ENCODE measurements at places on chromosomes 2 and 18.
A peak's percentile ranks its signal among the peaks of the same experiment; 100 is the strongest.

DNA sequence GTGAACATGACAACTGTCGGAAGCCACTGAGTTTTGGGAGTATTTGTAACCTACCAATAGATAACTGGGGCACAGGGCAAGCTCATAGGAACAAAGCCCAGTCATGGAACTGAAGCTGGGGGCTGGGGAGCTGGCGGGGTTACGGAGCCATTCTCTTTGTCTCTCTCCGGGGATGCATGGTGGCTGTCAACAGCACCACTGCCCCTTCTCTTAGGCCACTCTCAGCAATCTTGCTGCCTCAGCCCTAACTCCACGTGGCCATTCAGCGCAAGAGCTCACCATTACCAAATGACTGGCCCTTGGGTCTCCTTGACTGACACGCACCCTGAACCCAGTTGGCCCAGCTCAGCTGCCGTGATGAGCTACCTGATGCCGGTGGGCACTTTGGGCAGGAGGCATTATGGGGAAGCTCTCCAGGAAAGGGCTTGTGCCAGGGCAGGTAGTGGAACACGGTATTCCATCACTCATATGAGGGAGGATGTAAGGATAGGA lies 33.6 kb upstream of the ODC1 start:
- no peak for DNase-seq

DNA sequence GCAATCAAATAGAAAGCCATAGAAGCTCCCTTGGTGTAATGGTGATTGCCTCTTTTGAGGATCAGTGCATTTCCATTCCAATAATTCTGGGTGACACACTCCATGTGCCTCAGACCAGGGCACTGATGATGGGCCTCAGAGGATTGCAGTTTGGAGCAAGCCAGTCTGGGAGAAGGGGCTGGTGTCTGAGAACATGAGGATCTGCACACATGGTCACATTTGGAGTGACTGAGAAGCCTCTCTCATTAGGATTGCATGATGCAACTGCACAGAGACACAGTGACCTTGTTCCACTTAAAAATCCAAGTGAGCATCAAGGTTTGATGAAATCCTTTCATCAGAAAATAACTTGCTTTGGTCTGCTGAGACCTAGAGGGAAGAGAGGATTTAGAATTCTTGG lies 216.4 kb downstream of the ANKRD30B start:
- DNase-seq: no peak

DNA sequence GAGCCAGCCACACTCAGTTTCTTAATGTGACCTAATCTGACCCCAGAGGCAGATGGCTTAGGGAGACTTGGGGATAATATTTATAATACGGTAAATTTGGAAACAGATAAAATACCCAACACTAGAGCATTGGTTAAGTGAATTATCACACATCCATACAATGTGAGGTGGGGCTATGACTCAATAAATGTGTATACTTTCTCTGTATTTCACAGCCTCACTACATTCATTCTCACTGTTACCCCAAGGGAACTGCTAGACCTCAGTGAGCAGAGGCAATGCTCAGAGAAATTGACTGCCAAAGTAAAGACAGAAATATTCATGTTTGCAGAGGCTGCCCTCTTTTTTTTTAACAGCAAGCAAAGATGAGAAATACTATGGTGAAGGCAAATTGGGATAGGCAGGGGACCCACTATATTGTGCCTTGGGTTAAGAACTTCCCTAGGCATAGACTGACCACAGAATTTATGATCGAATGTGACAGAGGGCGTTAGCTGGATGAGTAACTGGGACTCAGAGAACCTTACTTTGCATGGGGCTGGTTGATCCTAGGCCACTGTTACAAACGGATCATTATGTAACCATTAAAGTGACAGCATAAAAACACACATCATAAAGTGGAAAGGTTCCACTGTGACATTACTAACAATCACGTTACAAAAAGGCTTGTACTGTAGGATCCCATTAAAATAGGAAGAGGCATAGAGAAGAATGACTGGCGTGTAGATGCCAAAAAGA lies 246.0 kb upstream of the LYPD1 start:
- DNase-seq: no peak

DNA sequence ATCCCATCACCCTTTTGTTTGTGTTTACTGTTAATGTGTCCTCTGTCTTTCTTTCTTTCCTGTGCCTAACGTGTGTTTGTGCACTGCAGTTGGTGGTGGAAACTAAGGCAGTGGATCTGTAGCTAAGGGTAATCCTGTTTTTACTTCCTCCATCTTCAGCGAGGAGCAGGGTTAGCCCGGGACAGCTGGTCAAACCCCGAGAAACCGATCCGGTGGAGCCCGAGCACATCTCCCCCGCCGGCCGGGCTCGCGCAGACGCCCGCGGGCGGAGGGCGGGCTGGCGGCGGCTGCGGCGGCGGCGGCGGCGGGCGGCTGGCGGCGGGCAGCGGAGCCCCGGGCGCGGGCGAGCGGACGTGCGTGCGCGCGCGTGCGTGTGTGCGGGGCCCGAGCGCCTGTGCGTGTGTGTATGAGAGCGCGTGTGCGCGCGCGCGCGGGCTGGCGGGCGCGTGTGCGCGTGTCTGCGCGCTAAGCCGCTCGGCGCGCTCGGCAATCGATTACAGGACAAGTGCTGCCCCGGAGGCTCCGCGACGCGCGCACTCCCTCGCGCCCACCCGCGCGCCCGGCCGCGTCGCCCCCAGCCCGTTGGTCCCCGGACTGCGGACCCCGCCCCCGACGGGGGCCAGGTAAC lies at the start of gene IKZF2:
TSS of gene IKZF2 (minus strand) at position 176 of the 628 bp plus-strand sequence. CDS start 2,983 bp downstream, outside the sequence.
- peak; percentile 72 for DNase-seq
